Inflammatory macrophage (primary cell): ENCODE measurements at places on chromosomes 5 and 9.
A peak's percentile ranks its signal among the peaks of the same experiment; 100 is the strongest.

DNA sequence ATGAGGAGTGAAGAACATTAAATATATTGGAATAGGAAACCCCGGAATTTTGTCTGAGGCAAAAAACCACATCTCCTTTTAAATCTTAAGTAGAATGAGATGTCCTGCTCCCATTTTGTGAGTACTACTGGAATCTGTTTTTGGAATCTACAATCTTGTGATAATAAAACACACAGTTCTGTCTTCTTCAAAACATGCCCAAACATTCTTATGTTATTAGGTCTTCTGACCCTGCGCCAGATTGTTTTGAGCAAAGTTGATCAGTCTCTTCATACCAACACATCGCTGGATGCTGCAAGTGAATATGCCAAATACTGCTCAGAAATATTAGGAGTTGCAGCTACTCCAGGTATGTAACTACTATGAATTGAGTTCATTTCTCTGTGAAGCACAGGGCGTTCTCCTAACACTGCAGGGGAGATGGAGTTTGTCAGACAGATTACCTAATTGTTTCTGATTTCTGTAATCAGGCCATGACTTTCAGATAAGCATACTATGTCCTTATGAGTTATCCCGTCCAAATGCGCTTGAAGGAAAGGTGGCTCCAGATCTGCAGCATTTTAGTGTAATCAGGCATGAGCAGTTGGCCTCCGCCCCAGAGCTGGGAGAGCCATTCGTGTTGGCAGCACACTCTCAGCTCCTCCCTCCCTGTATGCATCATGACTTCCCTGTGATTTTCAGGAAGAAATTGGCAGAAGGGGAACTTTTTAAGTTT is 88.0 kb downstream of the NLN start:
- DNase-seq: peak; percentile 51

DNA sequence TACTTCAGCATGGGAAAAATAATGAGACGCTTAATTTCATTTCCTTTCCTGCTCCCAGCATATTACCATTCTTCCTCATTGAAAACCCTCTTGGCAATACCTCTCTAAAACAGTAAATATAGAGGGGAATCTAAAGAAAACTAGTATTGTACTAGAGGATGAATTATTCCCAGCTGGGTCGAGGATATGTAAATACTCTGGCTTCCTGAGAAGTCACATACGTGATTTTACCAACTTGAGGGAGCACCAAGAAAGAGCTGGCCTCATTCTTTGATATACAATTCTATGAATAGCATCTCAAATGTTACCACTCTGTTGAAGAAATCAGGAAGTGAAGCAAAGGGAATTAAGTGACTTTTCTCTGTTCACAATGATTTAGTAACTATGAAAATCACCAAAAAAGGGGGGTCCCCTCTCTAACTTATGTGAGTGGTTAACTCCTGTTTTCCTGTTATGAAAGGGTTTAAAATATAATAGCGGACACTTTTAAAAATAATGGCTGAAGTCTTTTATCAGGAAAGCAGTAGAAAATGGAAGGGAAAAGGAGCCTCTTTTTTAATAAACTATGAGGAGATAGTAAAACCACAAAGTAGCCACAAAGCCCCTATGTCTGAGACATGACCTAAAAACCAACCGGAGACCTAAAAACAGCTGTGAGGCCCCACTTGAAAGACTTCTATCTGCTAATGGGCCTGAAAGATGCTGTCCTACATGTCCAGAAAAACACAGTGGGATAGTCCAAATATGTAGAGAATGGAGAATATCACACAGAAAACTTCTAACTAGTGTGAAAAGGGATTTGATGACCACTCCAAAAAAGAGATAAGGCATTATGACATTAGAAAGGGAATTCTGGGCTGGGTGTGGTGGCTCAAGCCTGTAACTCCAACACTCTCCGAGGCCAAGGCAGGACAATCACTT is 42.6 kb downstream of the LPAR1 start:
- DNase-seq: peak; percentile 9

DNA sequence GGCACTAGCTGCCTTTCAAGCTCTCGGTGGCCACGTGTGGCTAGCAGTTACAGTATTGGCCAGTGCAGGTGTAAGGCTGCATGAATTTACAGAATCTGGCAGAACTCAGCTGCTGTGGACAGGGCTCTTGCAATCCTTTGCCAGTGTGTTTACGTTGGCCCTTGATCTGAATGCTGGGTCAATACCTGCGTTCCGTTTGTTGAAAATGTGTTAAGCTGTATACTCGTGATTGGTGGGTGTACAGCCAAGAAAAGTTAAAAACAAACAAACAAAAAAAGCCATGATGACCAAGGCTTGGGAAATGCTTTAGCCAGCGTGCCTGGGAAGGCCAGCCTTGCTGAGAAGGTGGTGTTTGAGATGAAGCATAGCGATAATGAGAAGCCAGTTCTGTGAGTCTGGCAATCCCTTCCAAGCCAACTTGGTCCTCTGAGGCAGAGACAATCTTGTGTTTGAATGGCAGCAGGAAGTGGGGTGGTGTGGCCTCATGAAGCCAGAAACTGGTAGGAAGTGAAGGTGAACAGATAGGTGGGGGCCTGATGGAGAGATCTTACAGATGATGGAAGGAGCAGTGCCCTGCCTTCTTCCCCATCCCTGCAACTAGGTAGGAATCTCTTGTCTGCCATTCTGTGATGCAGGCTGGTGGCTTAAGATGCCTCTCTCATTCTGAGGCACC is 820 bp upstream of the CFAP90 start:
- no peak for DNase-seq

GRCh38 chr5:126969548-126969947 is 60.8 kb downstream of the MARCHF3 start:
- no peak for DNase-seq

GRCh38 chr5:149223081-149223848 is 48.4 kb upstream of the AFAP1L1 start:
- peak; percentile 80 for DNase-seq

GRCh38 chr5:66307647-66308241 is 163.6 kb downstream of the SREK1 start:
- peak; percentile 80 for DNase-seq

DNA sequence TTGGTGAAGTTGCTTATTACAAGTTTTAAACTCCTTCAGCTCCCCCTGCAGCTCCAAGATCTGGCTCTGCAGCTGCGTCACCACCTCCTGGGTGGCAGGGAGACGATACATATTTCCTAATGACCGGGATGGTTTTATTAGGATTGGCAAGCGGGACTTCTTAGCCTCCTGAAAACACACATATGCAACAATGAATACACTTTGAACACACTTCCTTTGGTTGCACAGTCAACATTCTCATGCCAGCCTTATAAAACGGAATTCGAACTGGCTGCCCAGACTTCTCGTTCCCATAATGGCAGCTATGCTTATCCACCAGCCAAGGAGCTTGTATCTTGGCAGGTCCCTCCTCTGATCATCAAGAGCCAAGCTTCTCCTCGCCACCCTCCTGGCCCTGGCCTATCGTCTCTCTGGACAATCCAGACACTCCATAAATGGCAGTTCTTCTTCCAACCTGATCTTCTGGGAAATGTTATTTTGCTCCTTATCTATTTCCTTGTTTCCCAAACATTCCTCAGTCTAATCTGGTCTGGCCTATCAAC is 131.9 kb downstream of the CDK5RAP2 start:
- DNase-seq: no peak

GRCh38 chr5:78809444-78809843 is 160.9 kb upstream of the LHFPL2 start:
- no peak for DNase-seq

DNA sequence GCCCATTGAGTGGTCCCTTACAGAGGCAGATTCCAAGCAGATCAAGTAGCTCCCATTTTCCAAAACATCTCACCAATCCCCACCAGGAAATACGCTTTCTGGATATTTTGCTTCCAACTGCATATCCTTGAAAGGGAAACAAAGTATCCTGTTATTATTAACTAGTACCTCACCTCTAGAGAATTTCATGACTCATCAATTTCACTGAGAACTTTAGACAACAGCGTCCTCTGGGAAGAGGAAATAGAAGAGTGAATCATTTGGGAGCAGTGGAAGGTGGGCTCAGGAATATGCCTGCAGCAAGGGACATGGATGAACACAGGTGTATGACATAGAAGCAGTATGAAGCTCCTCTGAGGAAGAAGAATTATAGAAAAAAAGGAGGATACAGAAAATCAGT is 186.7 kb downstream of the MARCHF11 start:
- no peak for DNase-seq

DNA sequence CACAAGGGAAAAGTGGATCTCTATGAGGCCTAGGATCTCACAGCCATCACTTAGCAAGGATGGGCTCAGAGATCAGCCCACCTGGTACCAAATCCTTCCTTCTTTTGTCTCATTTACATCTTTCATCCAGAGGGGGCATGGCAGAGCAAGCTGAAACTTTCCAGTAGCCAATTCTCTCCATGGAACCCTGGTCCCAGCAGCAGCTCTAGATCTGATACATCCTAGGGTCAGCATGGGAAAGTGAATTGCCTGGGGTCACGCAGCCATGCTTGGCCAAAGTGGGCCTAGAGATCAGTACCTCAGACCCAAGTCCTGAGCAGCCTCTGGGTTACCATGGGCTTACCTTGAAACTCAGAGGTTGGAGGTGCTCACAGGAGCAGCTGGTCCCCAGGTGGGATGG is 170.5 kb downstream of the GABBR2 start:
- no peak for DNase-seq

DNA sequence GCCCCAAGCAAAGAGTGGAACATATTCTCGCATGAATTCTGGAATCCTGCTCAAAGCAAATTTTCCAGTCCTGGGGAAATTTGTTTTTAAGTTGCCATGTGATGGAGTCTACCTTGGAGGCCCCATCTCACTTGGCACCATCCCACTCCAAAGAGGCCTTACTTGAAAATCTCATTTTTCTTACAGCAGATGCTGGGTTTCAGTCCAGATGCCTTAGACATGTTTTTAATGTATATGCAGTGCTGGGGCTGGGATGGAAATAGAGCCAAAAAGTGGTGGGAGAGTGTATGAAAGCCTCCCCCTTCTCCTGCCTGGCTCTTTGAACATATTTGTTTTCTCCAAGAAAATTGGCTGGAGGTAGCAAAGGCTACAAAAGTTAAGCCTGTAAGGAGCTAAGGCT is 493.7 kb downstream of the ENC1 start:
- no peak for DNase-seq

DNA sequence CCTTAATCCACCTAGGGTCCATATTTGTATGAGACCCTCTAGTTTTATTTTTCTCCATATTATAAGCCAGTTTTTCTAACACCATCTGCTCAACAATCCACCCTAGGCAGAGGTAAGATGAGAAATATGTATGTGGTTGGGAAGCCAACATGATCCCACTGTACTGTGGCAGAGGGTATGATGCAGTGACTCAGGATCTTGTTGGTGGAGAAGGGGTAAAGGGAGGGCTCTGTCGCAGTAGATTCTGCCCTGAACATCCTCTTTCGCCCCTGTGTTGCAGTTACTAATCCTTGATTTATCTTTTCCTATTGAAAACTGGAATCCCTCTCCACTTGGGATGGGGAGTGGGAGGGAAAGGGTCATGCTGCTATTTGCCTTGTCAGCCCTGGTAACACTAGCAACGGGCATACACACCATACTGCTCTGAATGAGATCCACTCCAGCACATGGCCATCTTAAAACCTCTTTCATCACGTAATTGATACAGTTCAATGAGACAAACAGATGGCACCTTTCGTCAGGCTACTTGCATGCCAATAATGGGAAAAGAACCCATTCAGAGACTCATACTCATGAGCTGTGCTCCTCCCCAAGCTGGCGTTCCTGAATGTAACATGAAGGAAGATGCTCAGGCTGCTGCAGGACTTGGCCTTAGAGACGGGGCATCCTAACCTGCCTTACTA is 63.0 kb downstream of the ADAMTS12 start:
- no peak for DNase-seq

DNA sequence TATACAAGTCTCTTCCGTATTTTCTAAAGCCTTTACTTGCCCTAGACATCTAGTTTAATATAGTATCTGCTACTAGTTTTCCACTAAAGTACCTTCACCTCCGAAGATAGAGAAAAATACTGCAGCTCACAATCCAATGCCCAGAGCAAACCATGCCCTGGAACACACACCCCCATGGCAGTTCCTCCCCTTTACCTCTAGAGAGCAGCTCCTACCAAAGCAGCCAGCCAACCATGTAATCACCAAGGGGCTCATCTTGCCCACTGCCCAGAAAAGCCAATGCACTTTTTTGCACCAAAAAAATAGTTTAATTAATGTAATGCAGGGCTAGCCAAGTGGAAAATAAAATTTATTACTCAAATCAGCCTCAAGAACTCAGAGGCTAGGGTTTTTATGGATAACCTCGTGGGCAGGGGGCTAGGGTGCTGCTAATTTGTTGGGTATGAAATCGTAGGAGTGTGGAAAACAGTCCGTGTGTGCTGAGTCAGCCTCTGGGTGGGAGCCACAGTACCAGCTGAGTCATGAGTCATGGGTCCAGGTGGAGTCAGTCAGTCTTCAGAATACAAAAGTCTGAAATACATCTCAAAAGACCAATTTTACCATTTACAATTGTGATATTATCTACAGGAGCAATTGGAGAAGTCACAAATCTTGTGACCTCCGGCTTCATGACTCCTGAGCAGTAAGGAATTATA is 120.1 kb upstream of the ACO1 start:
- DNase-seq: no peak

DNA sequence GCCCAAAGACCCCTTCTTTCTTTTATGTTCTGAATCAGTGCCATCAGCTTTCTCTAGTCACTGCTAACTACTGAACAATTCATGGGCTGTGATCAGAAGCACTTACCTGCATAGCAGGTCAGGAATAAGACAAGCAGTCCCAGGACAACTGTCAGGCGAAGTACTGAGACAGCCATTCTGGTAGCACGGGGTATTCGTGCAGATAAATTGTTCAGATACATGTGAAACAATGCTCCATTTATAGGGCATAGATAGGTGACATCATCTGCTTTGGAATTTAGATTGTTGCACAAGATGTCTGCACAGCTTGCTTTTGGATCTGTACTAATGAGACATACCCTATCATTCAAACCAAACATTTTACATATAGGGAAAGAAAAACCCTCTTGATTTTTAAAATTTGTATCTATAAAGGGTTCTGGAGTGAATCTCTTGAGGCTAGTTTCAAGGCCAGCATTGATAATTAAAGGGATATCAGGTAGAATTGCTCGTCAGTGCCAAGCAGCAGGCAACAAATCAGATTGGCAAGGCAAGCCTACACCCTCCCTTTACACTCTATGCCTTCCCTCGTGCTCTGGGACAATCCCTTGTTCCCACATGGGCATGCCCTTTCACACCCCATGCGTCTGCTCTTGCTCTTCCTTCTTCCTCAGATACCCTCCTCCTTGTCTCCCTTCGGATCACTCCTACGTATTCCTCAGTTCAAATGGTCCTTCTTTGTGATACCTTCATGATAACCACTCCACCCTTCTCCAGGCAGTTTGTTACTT is at the start of gene C5orf46:
C5orf46 (minus strand) TSS at position 213 of the 770 bp plus-strand sequence; CDS start at position 176, 37 bp downstream.
- no peak for DNase-seq

DNA sequence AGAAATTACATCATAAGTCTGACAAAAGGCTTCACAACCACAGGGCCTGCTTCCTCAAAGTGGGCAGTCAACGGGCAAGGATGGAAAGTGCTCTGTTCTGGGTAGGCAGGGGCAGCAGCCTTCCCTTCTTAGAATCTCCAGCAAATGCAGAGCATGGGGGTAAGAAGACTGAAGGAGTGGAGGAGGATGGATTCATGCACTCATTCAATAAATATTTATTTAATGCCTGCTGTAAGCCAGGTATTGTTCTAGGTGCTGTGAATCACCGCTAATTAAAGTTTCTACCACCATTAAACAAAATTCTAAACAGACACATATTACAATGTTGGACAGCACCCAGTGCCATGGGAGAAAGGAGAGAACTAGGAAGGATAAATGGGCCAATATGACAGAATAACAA is 195.6 kb downstream of the ELAVL2 start:
- DNase-seq: no peak
